SJCRH30 (cell line): ENCODE measurements at places on chromosomes 5 and 9.
A peak's percentile ranks its signal among the peaks of the same experiment; 100 is the strongest.

- no peak for DNase-seq
These were observed 588.7 kb upstream of the CDH6 start for GRCh38 chr5:30604648-30605262.

GRCh38 chr5:122182491-122182921 is 53.2 kb downstream of the ZNF474 start:
- DNase-seq = peak; percentile 36

DNA sequence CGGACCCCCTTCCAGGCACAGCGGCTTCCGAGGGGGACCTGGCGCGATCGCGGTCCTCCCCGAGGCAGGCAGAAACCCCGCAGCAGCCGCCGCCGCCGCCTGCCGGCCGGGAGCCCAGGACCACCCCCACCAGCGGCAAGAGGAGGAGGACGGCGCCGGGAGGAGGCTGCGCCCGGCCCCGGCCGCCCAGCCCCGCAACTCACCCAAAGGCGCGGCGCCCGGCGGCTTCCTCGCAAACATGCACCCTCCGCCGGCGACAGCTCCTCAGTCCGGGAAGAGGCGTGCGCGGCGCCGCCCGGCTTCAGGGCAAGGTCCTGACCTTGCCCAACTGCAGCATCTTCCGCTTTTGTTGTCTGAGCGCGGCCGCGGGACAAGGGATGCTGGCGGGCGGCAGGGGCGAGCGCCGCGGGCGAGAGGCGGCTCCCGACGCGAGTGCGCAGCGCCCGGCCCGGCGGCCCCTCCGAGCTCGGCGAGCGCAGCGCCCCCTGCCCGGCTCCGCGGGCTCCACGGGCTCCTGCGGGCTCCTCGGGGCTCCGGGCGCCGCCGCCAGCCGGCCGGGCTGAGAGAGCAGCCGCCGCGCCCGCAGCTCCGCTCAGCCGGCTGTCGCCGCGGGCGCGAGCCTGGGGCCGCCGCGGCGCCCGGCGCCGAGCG is 507 bp downstream of the CTNND2 start:
- DNase-seq = no peak

- DNase-seq = no peak
These were observed 20.3 kb downstream of the OSTF1 start for GRCh38 chr9:75108571-75108970.

DNA sequence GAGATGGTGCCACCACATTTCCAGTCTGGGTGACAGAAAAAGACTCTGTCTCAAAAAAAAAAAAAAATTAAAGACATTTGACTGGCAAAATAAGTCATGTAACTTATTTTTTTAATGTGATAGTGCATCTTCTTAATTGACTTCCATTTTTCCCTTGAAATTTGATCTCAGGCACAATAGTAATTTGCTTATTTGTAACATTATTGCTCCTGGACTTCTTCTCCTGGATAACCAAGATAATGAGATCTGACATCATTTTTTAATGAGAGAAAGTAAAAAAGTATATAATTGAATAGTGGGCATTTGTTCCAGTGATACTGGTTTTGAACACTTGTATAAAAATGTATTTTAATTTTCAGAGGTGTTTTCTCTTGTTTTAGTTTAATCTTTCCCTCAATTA is 3.5 kb downstream of the ARHGEF28 start:
- DNase-seq = no peak

GRCh38 chr9:83431101-83432060 is 106.8 kb downstream of the FRMD3 start:
- DNase-seq = peak; percentile 38

- DNase-seq = no peak
These were observed 1.2 kb upstream of the SLC25A51 start for GRCh38 chr9:37905131-37905505.

GRCh38 chr5:164809821-164810220 is 1304.4 kb downstream of the MAT2B start:
- DNase-seq = no peak

GRCh38 chr5:163185315-163185714 is 252.1 kb upstream of the CCNG1 start:
- DNase-seq = no peak

- DNase-seq = no peak
These were observed 596.0 kb upstream of the ADAMTS16 start for GRCh38 chr5:4544049-4544670.

DNA sequence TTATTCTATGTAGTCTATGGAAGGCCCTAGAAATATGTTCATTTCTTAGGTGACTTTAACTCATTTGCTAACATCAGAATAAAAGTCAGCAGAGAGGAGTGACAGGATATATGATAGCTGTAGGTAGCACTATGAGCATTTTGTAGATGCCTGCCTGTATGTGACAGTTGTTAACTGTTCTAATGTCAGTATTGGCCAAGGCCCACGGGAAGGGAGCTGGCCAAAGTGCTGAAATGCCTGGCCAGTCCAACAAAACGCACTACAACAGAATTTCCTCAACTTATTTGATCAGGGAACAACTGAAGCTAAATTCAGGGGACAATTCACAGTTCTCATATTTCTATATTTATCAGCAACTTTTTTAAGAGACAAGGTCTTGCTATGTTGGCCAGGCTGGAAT is 20.8 kb downstream of the SV2C start:
- peak; percentile 36 for DNase-seq

DNA sequence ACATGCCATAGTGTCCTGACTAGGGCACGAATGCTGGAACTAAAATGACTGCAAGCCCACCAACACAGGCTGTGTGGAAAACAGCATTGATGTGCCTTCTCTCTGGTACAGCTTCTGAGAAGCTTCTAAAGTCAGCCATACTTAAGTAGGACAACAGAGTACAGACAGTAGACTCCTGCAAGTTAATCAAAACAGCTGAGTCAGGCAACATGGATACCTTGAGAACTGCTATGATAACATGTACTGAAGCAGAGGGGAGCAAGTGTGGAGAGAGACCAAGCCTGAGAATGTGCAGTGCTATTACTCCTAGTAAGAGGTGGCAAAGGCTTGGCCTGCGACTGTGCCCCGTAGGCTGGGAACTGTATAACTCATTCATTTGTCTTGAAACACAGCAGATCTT is 2.5 kb downstream of the ISCA1 start:
- DNase-seq = no peak

DNA sequence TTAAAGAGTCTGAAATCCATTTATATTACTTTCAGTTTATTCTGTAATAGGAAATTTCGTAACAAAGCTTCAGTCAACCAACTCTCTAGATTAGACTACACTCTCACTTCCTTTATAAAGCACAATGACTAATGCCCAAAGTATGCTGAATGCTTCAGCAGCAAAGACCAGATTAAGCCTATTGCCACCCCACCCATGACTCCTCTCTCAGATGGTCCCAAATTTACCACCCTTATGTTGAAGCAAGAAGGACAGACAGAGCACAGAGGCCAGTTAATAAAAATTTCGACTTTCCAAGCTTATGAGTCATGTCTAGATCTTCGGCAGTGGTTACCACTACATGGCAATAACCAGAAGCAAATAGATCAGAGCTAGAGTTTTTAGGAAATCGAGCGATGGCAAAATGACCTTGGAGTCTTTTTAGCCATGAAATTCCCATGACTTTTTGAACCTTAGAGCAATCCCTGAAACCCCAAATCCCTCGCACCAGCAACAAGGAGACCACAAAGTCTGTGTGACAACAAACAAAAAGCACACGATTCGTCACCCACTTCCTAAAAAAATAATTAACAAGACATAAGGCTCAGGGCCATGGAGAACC is 287.8 kb upstream of the RASA1 start:
- peak; percentile 54 for DNase-seq

GRCh38 chr9:115135821-115136778 is 18.1 kb upstream of the TNC start:
- peak; percentile 56 for DNase-seq

- DNase-seq = no peak
These were observed 30.2 kb downstream of the SLC46A2 start for GRCh38 chr9:112860451-112860850.

GRCh38 chr5:17121776-17122175 is 95.7 kb upstream of the BASP1 start:
- DNase-seq = no peak

DNA sequence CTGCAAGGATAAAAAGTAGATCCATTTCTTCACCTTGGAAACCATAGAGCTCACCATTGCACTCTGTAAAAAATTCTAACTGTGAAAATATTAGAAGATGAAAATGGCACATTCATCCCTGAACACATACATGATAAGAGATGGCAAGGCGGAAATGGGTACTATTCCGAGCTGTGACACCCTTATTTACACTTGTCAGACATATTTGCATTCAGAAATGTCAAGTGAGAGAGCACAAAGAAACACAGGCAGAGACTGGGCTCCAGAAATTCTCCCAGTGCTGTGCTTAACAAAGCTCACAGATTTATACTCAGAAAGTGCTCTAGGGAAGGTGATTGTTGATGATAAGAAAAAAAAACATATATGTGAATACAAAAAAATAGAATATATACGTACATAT is 170.3 kb upstream of the PUM3 start:
- no peak for DNase-seq

DNA sequence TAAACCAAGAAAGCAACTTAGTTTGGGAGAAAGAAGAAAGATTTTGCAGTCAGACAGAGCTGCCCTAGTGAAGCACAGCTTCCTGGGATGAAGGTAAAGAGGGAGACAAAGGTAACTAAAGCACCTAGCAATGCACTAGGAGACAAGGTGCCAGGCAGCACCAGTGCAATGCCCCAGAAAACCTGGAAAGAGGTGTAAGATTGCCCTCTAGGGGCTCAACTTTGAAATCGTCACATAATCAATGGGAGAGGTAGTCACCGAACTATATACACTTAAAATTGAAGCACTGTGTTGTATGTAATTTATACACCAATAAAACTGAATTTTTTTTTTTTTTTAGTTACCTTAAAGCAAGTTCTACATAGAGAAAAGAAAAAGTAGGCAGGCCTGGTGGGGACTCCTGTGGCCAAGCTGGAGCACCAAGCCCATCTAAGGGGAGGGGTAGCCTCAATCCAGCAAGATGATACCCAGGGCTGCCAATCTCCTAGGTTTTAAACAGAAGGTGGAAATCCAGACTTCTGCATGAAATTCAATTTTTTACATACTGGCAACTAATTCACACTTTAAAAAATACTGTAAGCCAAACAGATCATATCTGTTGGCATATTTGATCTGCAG is 48.2 kb downstream of the CDK5RAP2 start:
- DNase-seq = peak; percentile 51

DNA sequence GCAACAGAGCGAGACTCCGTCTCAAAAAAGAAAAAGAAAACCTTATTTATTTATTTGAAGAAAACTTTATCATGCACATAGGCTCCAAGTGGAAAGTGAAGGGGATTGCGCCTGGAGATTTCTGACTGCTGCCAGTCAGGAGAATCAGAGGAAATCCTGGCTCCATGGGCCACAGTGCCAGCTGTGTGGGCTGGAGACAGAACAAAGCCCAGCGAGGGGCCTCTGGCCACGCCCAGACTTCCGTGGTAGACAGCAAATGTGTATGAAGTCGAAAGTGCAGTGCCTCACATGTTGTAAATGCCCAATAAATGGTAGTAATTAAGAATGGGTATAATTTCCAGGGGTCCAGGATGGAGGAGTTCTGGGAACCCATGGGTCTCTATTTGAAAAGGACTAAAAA is 75.8 kb upstream of the WWC1 start:
- no peak for DNase-seq
